Upper lobe of left lung (tissue), 6 donors: ENCODE measurements at places on chromosomes 3 and 15. TPM values are rescaled to one million over a fixed set of nuclear protein-coding genes. Genes with fewer than 3 reads are reported as not detected.

GRCh38 chr15:89575656-89576416, 567 bp downstream of the TICRR start:
- H3K27ac ChIP-seq: no peak overlapping the region
- no peak for DNase-seq
- peak overlapping the region; percentile 92 for H3K4me3 ChIP-seq
- no peaks in the 10 kb centered on the region for H3K36me3 ChIP-seq
- peaks cover 16% of the 10 kb centered on the region for H3K4me1 ChIP-seq
- H3K27me3 ChIP-seq: no peaks in the 10 kb centered on the region

GRCh38 chr15:64037966-64038365, 8.3 kb downstream of the DAPK2 start:
- H3K36me3 ChIP-seq: peaks cover 24% of the 10 kb centered on the region
- no peak overlapping the region for H3K4me3 ChIP-seq
- no peaks in the 10 kb centered on the region for H3K27me3 ChIP-seq

- H3K4me1 ChIP-seq: peaks cover 7% of the 10 kb centered on the region
- H3K36me3 ChIP-seq: no peaks in the 10 kb centered on the region
- no peaks in the 10 kb centered on the region for H3K27me3 ChIP-seq
- no peak overlapping the region for H3K27ac ChIP-seq
- no peak overlapping the region for H3K4me3 ChIP-seq
- no peak for DNase-seq
Observed at GRCh38 chr3:149894205-149894604, 76.5 kb downstream of the PFN2 start.

DNA sequence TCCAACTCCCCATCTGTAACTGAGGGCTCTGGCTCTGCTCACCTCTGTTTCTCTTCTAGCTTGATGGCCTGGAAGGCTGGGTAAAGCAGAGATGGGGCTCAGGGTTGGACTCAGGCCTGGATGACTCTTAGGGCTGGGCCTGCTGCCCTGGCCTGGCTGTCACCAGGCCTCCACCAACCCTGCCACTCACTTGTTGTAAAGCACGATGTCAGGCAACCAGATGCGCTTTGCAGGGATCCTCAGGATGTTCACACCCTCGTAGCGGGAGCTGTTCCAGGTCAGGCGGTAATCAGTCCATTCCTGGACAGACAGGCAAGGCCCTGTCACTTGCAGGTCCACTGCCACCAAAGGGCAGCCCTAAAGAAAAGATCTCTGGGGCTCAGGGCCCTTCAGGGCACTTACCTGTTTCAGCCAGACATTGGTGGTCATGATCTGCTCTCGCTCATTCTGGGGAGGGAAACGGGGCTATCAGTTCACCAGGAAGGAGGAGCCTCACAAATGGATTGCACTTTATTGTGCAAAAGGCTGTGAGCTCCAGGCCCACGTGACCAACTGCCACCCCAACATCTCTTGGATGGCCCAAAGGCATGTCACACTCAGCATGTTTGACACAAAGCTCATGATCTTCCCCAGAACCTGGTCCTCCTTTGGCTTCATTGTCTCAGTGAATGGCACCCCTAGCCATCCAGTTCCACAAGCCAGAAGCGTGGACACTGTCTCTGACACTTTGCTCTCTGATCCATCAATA, 9.9 kb downstream of the CHRNB4 start:
- DNase-seq: no peak
- H3K27ac ChIP-seq: no peak overlapping the region
- no peaks in the 10 kb centered on the region for H3K4me1 ChIP-seq
- H3K4me3 ChIP-seq: no peak overlapping the region
- H3K36me3 ChIP-seq: no peaks in the 10 kb centered on the region

DNA sequence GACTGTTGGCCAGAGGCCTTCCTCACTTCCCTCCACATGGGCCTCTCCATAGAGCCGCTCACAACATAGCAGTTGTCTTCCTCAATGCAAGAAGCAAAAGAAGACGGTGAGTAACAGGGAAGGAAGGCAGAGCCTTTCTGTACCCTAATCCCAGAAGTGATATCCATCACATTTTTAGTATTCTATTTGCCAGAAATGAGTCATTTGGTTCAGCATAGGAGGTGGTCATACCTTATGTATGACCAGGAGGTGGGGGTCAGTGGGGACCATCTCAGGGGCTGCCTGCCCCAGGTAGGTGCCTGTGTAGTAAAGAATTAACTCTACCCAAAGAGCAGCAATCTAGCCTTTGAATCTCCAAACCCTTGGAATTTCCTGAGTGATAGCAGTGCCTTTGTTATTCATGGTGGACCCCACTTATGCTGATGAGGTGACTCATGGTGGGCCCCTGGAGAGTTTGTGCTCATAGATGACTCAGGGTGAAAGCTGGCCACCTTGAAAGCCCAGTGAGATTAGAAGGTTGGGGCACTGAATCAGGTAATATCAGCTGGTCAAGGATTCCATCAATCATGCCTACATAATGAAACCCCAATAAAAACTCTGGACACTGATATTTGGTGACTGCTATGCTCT, 323.9 kb upstream of the IGF1R start:
- no peaks in the 10 kb centered on the region for H3K36me3 ChIP-seq
- H3K27me3 ChIP-seq: no peaks in the 10 kb centered on the region
- no peaks in the 10 kb centered on the region for H3K4me1 ChIP-seq
- no peak for DNase-seq

Gene CCDC191
- 3.8 TPM for total RNA-seq

DNA sequence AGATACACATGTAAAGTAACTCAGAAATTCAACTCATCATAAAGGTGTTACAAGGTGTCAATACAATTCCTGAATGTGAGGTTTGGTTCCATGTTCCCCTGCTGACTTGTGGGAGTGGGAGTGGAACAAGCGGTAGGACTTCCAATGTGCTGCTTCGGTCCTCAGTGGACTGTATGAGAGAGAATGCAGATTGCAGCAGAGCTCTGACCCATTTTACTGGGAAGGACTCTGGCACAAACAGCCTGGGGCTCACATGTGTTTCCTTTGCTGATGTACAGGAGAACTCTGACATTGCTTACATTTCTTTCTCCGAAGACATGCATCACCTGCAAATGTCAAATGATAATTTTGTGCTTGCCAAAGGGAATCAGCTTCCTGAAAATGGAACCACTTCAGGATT, 111.5 kb downstream of the UNC13C start:
- H3K27ac ChIP-seq: no peak overlapping the region
- no peak for DNase-seq
- no peaks in the 10 kb centered on the region for H3K36me3 ChIP-seq
- no peak overlapping the region for H3K4me3 ChIP-seq
- no peaks in the 10 kb centered on the region for H3K27me3 ChIP-seq
- no peaks in the 10 kb centered on the region for H3K4me1 ChIP-seq

DNA sequence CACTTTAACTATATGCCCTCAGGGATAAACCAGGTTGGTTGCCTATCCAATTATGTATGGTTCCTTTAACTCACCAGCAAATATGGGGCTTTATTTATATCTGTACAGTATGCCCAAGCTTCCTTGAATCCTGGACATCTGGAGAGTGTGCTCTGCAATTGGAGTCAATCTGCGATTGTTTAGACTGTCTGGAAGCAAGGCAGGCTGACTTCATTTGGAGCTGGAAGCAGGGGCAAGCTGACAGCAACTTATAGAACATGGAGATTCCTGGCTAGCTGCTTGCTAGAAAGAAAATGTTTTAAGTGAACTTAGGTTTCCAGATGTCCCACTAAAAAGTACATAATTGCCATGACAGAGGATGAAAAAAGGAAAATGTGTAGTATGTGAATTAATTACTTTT, 63.7 kb upstream of the TPRG1 start:
- H3K27ac ChIP-seq: no peak overlapping the region
- no peaks in the 10 kb centered on the region for H3K27me3 ChIP-seq
- DNase-seq: no peak
- no peaks in the 10 kb centered on the region for H3K4me1 ChIP-seq
- no peak overlapping the region for H3K4me3 ChIP-seq
- H3K36me3 ChIP-seq: no peaks in the 10 kb centered on the region

Gene GPR62
- total RNA-seq: not detected

DNA sequence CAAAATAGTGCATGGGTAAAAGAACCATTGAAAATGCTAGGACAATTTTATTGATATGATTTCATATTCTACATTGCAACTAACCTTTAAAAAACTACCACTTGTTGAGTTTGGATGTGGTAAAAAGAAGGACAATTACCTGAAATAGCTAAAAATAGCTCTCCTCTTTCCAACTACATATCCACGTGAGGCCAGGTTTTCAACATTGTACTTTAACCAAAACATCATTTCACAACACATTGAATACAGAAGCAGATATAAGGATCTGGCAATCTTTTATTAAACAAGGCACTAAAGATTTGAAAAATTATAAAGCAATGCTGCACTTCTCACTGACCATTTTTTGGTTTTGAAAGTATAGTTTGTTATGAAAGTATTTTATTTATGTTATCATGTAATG, 28.1 kb upstream of the MRPL3 start:
- no peaks in the 10 kb centered on the region for H3K27me3 ChIP-seq
- no peak for DNase-seq

Gene CADM2
- 1.4 TPM for total RNA-seq

Gene C3orf80
- total RNA-seq: 4.2 TPM

DNA sequence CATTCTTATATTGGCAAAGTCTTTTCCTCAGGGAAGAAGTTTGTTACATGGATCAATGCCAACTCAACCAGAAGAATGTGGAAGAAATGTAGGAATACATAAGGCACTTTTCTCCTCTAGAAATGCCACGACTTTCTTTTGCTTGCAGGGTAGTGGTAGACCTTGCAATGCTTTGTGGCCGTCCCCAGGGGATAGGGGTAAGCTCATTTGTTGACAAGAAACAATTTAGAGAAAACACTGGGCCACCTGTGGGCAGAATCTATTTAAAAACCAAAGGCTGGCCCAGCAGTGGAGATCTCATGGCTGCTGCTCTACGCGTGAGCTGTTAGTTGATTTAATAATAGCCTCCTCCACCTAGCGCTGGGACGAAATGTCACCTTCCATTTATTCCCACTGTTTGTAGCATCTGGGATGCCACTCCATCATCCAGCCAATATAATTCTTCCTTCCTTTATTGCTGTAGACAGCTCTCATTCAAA, 64.6 kb upstream of the PFN2 start:
- H3K4me1 ChIP-seq: no peaks in the 10 kb centered on the region
- H3K4me3 ChIP-seq: no peak overlapping the region
- H3K36me3 ChIP-seq: no peaks in the 10 kb centered on the region
- DNase-seq: no peak
- H3K27ac ChIP-seq: no peak overlapping the region
- H3K27me3 ChIP-seq: no peaks in the 10 kb centered on the region
